ENCODE measurements at places on chromosomes 5 and 9. TPM values are rescaled to one million over a fixed set of nuclear protein-coding genes. Genes with fewer than 3 reads are reported as not detected.

DNA sequence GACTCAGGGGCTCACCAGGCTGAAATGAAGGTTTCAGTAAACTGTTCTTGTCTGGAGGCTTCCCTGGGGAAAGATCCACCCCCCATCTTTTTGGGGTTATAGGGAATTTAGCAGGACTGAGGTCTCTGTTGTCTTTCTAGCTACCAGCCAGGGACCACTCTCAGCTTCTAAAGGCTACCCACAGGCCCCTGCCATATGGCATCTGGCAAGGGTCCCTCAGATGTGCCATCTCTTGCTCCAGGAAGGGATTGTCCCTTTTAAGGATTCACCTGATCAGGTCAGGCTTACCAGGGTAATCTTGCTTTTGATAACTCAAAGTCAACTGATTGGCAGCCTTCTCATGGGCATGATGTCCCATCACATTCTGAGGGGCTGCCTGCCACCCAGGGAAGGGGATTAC, 65.0 kb downstream of the NSUN2 start:
- no peak for DNase-seq

Gene GABRA6
- not detected for total RNA-seq

GRCh38 chr5:118040496-118040895, 947.9 kb downstream of the DTWD2 start:
- no peak for DNase-seq

DNA sequence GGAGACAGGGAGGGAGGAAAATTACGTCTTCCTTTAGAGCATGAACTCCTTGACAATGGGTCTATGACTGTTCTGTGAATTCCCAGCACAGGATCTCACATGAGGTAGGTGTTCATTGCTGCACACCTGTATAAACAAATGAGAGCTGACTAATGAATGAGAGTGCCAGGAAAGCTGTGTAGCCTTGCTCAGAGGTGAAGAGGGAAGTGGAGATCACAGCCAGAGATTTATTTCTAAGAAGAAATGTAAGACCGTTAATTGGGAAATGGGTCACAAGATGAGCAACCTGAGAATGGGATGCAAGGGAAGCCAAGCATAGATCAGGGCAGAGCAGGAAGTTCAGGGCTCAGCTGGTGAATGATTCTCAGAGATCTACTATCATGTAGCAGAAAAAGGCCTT, 295.1 kb downstream of the CDK5RAP2 start:
- DNase-seq: peak; percentile 72

Gene BRINP1
- total RNA-seq: 0.04 TPM

Gene FGF18
- not detected for total RNA-seq

- DNase-seq: peak; percentile 30
These were observed 7.3 kb upstream of the RASEF start for GRCh38 chr9:83070261-83070660.

GRCh38 chr5:74889523-74890105, 23.4 kb upstream of the FAM169A start:
- no peak for DNase-seq

DNA sequence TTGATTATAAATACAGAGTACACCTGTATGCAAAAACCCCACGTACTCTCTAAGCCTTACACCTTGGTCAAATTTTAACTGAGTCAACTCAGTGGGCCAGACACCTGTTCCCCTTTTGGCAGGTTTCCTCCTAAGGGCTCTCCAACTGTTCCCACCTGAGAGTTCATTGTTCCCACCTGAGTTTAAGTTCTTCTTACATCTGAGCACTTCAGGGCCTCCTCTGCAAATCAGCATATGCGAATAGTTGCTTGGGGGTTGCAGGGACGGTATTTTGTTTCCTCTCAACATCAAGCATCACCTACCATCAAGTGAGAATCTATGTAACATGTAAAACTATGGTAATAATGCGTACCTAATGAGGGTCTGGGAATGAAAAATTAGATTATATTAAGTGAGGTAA, 300.0 kb downstream of the PIK3R1 start:
- DNase-seq: no peak

- DNase-seq: no peak
These were observed 31.1 kb downstream of the PTTG1 start for GRCh38 chr5:160452795-160453194.

Gene IL13
- total RNA-seq: not detected

GRCh38 chr9:107626118-107626517, 136.5 kb upstream of the KLF4 start:
- no peak for DNase-seq

DNA sequence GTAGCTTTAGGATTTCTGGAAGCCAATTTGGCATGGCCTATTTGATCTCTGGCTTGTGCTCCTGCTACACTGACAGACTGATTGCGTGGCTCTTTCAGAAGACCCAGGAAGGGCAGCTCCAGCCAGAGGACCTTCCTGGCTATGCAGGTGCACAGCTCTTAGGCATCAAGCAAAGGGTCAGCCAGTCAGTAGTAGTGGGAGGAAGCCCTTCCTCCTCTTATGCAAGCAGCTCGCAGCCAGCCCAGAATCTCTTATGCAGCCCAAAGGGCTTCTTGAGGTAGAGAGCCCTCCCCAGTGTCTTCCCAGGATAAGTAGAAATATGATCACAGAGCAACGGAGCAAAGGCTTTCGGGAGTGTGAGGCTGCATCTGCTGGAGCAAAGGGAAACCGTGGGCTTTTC, 43.2 kb downstream of the SLC36A1 start:
- DNase-seq: no peak

DNA sequence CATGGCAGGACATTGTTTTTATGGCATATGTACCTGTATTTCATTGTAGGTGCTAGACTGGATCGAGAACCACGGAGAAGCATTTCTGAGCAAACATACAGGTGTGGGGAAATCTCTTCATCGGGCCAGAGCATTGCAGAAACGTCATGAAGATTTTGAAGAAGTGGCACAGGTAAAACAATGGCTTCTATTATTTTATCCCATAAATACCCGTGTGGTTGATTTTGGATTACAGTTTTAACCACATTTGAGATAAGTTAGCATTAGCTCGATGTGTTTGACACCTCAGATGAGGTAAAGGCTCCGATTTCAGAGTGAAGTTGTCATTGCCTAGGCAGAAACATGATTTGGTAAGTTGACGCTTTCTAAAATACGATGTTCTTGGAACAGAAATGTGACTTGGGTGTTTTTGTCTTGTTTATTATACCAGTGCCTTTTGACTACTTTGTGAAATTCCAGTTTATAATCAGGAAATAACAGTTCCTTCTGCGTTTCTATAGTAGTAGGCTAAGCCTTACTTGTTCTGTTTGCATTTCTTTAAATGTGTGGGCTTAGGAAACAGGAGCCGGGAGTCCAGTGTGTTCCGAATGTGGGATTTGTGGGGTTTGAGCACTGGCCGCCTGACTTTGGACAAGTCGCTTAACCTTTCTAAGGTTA, 187.7 kb downstream of the TRIO start:
- DNase-seq: no peak

Gene NPDC1
- total RNA-seq: 7.3 TPM

GRCh38 chr5:181230551-181230950, 7.5 kb downstream of the TRIM41 start:
- no peak for DNase-seq

Gene IFNA13
- not detected for total RNA-seq
